Stimulated activated CD4-positive, alpha-beta T cell treated with anti-CD3 and anti-CD28 coated beads, Interleukin-1b, Interleukin-23, amount 100 ng/mL, for 24 hours (primary cell): ENCODE measurements at places on chromosomes 5 and 9.

DNA sequence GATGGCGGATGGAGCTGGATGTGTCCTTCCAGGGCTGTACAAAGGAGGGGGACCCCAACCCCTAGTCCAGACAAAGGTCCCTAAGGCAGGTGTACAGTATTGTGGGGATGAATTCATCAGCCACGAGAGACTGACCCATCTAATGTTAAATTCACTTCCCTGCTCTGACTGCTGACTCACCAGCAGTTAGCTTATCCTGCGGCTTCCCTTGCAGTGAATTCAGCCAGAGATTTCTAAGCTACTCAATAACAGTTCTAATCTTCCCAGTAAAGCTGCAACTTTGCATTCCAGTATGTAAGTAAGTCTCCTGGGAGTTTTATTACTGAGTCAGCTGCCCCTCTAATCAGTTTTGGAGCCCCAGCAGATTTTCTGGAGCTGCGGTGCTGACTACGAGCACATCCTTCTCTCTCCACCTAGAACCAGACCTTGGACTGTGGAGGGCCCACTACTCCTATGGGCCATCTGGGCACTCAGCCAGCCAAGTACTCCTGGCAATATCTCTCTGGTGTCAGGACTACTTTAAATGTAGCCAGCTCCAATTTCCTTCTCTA, 16.1 kb downstream of the B4GALT1 start:
- no peak for DNase-seq

GRCh38 chr9:114516913-114517312, 11.6 kb upstream of the WHRN start:
- DNase-seq: no peak

GRCh38 chr9:137639303-137640051, 20.7 kb downstream of the EHMT1 start:
- no peak for DNase-seq

GRCh38 chr9:38700695-38701094, 19.2 kb downstream of the FAM240B start:
- DNase-seq: no peak

GRCh38 chr5:176695073-176695472, 47.8 kb downstream of the TSPAN17 start:
- no peak for DNase-seq

DNA sequence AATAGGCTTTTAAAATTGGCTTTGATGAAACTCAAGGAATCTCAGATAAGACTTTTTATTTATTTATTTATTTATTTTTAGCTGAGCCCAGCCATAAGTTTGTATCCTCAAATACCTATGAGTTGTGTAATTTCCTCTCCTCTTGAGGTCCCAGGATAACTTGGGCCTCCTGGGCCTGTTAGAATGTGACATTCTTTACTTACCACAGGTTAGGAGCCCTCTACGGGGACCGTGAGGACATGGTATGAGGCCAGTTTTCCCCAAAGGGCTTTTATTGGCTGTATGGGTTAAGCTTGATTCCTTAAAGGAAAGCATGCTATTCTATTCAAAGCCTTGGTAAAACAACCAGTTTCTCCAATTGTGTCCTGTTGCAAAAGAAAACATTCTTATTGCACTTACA, 16.9 kb downstream of the SHISAL2B start:
- no peak for DNase-seq

GRCh38 chr5:59157068-59157467, 574.2 kb downstream of the RAB3C start:
- no peak for DNase-seq

DNA sequence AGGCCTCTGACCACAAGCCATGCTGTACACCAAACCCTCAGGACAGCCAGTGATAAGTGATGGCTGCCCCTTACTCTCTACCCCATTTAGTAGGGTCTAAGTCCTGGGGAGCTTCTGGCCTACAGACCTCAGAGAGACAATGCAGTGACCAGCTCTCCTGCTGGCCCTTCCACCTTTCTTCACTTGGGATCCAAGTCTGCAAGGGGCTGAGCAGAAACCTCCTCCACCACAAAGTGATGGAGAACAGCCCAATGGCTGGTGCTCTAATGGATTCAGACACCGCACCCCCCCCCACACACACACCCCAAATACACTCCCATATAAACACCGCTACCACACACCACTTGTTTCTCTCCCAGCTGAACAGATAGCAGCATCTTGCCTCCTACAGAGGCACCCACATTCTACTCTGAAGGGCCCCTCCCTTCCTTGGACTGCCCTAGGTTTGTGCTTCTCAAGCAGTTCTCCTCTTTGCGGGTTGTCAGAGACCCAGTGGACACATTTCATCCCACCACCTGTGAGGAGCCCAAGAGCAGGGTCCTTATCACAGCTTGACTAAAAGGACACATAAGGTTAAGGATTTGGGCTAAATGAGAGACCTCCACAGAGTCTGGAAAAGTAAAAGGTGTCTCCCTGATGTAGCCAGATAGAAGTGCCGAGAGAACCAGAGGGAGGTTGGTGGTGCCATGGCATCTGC, 1.3 kb upstream of the PDLIM4 start:
- DNase-seq: no peak

DNA sequence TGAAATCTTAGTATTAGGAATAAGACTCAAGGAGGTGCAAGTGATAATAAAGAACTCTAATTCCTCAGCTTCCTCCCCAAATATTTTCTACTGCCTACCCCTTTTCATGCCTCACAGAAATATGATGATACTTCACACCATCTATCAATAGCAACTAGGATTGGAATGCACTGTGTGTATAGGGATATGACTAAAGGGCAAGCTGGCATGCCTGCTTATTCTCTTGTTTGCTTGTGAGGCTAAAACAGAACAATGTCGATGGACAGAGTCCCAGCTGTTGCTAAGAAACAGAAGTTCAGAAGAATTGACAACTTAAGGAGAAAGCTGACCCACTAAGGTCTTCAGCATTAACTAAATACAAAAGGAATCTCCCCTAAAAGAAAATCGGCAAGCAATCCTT, 9.7 kb upstream of the CHD1 start:
- DNase-seq: no peak

DNA sequence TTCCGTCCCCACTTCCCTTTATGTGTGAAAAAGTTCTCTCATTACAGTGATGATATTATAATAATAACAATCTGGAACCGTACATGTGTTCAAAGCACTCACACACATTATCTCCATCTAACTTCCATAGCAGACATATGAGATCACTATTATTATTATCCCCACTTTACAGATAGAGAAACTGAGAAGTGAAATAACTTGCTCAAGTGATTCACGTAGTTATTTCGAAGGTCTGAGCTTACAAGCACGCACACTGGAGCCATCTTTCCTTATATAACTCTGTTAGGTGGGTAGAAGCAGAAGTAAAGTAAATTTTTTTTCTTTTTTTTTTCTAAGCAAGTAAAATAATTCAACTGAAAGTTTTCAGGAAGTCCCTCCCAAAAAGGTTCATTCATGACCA, 62.9 kb upstream of the PTGER4 start:
- no peak for DNase-seq

DNA sequence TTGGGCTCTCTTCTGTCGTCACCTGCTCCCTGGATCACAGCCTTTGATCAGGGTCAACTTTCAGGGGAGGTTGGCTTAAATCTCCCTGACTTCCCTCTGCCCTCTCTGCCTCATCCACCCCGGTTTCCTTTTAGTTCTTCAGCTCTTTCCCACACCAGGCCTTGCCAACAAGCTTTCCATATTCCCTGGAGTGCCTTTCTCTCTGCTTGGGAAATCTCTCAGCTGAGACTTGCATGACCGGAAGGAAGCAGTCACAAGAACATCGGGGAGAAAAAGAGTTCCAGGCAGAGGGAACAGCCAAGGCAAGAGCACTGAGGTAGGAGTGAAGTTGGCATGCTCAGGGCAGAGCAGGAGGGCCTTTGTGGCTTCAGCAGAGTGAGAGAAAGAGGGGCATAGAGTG, 88.4 kb upstream of the HSPA9 start:
- DNase-seq: no peak

DNA sequence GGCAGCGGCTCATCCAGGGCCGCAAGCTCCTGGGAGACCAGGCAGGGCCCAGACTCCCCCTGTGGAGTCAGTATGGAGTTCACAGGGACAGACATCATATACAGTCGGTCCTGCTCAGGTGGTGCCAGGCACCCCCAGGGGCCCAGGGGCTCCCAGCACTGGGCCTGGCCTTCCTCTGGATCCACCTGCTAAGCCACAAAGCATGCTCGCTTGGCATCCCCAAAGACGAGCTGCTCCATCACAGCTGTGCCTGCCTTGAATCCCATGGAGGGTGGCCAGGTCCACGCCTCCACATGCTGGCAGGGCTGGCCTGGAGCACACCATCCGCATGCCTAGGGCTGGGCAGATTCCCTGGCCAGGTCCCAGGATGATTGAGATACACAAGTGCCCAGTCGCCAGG, 4.6 kb downstream of the BICD2 start:
- DNase-seq: no peak

GRCh38 chr5:100832252-100833230, 70.5 kb downstream of the ST8SIA4 start:
- DNase-seq: no peak

DNA sequence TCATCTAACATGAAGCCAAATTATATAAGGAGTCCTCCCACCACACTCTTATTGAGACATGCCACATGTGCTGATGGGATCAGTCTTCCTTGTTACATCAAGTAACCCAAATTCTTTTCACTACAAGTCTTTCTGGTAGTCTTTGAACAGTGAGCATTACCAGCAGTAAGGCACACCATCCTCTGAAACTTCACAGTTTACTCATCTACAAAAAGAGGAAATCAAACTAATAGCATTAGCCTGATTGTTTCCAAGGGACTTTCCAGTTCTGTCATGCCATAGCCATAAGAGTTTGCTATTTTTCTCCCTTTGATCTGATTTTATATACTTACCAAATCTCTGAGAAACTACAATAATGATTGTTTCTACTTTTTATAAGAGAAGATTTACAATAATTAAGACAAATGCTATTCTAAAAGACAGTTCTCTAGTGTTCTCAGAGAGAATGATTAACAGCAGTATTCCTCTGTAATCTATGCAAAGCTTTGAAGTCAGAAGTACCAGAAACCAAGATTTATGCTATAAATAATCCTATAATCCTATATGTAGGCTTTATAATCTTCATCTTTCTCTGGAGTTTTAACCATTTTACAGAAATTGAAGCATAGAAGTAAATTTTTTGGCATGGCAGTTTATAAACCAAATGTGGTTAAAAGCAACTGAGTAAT, 166.2 kb upstream of the ACO1 start:
- no peak for DNase-seq

GRCh38 chr5:77419644-77420582, 72.2 kb downstream of the WDR41 start:
- DNase-seq: no peak

GRCh38 chr9:96177005-96177718, 124.8 kb downstream of the HSD17B3 start:
- no peak for DNase-seq

DNA sequence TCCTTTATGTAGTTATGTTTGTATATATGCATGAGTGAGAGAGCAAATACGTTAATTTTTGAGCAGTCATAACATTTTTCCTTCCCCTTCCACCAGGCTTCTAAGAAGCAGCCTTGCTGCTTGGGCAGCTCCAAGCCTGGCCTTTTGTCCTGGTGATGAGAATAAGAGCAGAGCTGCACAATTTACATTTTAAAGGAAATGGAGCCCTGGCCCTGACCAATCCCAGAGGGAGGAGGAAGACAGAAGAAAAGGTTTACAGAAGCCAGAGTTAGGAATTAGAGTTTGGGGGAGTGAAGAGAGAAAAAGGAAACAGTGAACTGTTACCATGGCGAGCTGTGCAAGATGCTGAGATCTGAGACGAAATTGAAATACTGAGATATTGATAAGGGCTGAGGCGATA, 25.3 kb upstream of the EFNA5 start:
- DNase-seq: no peak

DNA sequence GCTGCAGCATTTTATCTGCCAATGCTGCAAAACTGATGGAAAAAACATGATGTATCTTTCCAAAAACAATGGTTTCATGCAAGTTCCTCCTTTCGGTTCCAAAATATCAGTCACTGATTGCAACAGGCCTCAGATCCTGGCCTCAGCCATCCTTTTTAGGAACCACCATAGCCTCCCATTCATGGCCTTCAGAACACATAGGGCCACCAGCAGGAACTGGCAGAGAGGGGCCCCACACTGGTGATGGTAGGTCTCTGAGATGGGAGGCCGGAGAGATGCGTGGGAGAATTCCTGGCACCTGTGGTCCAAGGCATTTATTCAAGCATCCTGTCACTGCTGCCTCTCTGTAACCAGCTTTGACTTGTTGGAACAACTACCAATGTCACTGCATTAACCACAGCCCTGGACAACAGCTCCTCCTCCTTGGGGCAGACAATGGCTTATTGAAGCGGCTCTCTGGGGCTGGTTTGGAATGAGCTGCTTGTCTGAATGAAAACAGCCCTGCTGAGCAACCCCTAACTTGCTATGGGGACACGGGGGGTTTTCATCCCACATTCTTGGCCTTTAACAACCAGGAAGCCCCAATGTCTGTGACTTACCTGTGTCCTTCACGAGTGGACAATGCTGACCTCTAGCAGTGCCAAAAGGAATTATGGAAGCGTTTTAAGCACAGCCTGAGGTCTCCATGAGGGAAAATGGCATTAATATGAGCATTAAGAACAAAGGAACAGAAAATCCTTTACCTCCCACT, 108.1 kb downstream of the LHFPL2 start:
- no peak for DNase-seq

DNA sequence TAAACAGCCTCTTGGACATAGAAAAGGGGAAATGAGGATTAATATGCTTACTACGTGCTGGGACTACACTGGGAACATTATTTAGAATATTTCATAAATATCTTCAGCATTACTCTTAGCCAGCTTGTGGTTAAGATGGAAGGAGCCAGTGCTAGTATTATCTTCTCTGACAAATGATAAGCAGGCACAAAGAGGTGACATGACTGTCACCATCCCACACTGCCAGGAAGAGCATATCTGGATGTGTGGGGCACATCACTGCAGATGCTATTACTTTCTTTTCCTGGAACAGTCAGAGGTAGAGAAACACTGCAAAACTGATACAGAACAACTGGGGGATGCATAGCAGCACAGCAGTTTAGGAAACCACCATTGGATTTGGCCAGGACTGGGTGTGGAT, 281.0 kb upstream of the TNC start:
- DNase-seq: no peak

DNA sequence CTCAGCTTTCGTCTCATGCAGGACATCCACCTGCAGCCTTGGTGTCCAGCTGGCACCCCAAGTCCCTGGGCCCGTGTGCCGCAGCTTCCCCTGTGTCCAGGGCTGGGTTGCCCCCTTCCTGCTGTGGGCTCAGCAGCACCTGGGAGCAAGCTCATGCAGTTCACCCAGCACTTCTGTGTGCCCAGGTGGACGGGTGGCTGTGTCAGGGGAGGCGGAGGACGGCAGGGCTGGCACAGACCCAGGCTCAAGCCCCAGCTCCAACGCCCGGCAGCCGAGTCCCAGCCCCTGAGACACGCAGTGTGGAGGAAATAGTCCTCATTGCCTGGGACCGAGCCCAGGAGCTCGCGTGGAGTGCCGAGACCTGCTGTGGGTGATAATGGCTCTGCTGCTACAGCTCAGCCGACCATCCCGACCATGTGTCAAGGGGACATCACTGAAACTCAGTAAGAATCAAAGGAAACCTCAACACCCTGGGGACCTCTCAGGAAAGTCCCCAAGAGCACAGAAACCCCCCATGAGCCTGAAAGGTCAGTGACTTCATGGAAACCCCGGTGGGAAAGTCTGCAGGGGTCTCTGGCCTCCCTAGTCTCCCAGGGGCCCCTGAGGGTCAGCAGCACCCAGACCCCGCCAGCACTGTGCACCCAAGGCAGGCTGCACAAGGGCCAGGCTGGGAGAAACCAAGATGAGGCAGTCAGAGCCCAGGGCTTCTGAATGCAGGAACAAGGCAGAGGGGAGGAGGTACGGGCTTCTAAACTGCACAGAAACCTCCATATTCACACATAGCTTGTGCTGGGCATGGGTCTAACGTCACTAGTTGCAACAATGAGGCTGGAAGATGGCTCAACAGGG, 38.8 kb downstream of the LPCAT1 start:
- no peak for DNase-seq
